NCI-H187 treated with DMSO at 0.1 percent for 48 hours (cell line): ENCODE measurements at places on chromosomes 5 and 9.

DNA sequence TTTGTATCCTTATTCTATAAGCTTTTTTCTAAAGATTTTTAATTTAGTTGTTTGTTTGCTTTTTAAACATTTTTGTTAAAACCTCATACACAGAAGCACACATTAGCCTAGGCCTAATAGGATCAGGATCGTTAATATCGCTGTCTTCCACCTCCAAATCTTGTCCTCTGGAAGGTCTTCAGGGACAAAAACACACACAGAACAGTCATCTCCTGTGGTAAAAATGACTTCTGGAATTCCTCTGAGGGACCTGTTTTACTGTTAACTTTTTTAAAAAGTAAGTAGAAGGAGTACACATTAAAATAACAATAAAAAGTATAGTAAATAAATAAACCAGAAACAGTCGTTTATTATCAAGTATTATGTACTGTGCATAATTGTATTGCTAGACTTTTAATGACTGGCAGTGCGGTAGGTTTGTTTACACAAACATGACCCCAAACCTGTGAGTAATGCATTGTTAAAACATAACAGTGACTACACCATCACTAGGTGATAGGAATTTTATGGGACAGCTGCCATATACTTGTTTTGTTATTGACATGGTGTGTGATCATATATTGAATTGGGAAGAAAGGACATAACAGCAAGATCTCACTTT is 109.6 kb downstream of the ZCCHC7 start:
- DNase-seq = no peak

DNA sequence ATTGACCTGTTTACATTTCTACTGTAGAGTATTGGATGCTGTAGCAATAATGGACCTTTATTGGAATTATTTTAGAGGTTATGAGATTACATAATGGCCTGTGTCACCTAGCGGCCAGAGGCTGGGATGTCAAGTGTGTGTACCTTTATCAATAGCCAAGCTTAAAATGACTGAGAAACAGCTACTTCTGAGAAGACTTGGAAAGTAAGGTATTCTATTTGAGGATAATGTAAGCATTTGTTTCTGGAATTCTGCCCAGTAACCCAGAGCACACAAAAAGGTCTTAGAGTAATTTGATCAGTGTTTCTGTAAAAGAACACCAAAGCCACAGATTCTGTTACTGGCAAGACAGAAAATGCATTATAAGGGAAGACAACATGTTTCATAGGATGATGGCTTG is 116.8 kb downstream of the MACIR start:
- no peak for DNase-seq

- no peak for DNase-seq
Observed at GRCh38 chr5:156883316-156883875, 33.3 kb downstream of the PPP1R2B start.

DNA sequence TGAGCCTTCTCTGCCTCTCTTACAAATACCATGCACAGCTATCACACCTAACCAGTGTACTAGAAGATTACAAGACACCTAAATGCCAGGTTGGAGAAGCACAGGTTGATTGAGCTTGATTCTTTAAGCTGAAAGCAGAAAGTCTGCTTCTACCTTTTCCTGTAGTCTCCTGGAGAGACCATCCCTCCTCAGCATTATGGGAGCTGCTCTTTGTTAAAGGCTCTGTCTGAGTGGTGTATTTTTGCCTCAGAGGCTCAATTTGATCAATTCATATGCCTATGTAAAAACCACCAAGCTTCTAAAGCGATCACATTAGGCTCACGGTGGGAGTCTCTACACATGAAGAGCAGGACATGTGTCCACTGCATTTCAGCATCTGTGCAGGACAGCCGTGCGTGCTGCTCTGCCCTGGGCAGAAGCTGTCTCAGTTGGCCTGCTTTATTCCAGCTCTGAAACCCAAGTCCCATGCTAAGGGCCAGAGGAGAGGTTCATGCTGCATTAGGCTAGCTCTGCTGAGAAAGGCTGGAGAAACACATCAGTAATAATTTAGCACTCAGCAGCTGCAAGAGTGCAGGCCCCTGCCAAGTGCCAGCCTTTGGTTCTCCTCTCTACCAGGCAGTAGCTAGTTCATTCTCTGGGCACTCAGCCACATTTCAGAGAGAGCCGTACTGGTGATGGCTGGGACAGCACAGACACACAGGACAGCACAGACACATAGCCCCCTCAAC is 41.7 kb downstream of the TMEM167A start:
- DNase-seq = peak; percentile 22

DNA sequence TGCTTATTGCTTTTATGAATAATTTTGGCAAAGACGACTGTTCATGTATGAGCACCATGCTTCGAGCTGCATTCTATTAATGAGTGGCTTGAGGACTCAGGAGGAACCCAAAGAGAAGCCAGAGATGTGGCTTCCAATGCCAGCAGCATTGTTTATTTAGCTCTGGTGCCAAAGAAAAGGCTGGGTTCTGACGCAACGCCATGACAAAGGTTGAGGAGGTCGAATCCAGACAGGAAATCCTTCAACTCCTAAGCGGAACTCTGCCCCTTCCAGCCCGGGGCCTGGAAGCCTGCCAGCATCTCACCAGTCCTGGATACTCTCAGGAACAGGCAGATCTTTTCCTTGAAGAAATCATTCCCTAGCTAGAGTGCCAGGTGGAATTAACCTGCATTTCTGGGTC is 104.4 kb downstream of the ARHGAP26 start:
- no peak for DNase-seq

- no peak for DNase-seq
Observed at GRCh38 chr5:56569566-56569965, 245.8 kb upstream of the MAP3K1 start.
